Activated T-helper 9 cell treated with anti-CD3 and anti-CD28 coated beads, Interleukin-2, amount 50 U/mL, for 16 hours (primary cell): ENCODE measurements at places on chromosomes 16 and 17.

GRCh38 chr17:75695830-75696271 lies 25.4 kb upstream of the ITGB4 start:
- no peak for DNase-seq

DNA sequence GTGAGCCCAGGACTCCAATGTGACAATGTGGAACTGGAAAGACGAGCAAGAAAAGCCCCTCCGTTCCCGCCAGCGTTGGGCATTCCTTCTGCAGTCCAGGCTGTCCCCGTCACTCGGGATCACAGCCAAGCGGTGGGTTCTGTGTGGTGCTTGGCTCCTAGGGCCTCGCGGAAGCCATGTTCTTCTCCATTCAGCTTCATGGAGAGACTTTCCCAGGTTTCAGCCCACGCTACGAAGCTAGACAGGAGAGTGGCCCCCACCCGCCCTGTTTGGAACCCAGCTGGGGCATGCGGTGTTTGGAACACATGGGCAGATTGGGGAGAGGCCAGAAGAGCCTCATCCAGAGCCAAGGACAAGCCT lies 5.8 kb downstream of the LMF1 start:
- DNase-seq, result no peak

- no peak for DNase-seq
These were observed 43.5 kb downstream of the GPRC5B start for GRCh38 chr16:19841184-19841583.

DNA sequence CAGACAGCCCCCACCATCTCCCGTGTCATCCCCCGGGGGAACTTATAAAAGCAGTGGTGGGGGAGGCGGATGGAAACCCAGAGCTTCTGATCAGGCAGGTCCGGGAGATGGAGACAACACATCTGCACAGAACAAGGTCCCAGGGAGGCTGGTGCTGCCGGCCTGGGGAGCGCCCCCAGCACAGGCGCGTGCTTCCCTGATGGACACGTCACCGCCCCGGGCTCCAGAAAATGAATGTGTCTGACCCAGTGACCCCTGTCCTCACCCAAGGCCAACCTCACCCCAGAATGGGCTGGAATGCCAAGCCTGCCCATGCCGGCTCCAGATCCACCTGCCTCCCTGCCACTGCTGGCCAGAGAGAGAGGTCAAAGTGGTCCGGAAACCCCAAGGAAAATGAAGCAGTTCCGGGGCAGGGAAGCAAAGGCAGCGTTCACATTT lies 12.5 kb downstream of the SLC7A5 start:
- DNase-seq, result no peak

GRCh38 chr17:78378225-78379130 lies at the start of gene PGS1:
TSS of gene PGS1 (plus strand) at chr17:78378649. CDS start at chr17:78378666, 17 bp downstream.
- DNase-seq, result peak; percentile 76

DNA sequence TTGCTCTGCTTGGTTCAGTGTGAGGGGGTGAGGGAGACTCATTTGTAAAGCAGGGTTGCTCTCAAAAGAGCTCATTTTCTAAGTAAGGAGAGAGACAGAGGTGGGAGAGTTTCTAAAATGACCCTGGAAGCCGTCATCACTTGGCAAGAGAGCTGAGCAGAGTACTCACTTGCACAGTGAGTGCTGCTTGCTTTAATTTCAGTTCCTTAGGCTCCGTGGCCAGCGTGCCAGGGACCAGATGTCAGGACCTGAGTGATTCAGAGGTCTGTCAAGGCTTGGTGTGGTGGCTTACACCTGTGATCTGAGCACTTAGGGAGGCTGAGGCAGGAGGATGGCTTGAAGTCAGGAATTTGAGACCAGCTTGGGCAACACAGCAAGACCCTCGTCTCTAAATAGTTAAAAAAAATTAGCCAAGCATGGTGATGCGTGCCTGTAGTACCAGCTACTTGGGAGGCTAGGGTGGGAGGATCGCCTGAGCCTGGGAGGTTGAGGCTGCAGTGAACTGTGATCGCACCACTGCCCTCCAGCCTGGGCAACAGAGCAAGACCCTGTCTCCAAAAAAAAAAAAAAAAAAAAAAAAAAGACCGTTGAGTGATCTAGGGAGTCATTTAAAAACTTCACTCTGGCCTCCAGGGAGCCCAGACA lies 10.7 kb downstream of the ZNF205 start:
- no peak for DNase-seq
